ENCODE measurements at places on chromosomes 5 and 9. TPM values are rescaled to one million over a fixed set of nuclear protein-coding genes. Genes with fewer than 3 reads are reported as not detected.

Gene RNF145
- 164 TPM for total RNA-seq

Gene FLT4
- total RNA-seq, result not detected

Gene ZMAT2
- 67.0 TPM for total RNA-seq

Gene ZFR
- 90.6 TPM for total RNA-seq

Gene SLC2A8
- 14.7 TPM for total RNA-seq

Gene PCDHB4
- under 0.01 TPM for total RNA-seq

Gene TLX3
- total RNA-seq, result not detected

Gene FOXD4
- 0.36 TPM for total RNA-seq
